Stimulated activated CD4-positive, alpha-beta T cell treated with anti-CD3 and anti-CD28 coated beads, Interleukin-12 subunit alpha, Interleukin-12 subunit beta, amount 100 ng/mL, for 4 hours (primary cell): ENCODE measurements at places on chromosomes 3 and 15.

DNA sequence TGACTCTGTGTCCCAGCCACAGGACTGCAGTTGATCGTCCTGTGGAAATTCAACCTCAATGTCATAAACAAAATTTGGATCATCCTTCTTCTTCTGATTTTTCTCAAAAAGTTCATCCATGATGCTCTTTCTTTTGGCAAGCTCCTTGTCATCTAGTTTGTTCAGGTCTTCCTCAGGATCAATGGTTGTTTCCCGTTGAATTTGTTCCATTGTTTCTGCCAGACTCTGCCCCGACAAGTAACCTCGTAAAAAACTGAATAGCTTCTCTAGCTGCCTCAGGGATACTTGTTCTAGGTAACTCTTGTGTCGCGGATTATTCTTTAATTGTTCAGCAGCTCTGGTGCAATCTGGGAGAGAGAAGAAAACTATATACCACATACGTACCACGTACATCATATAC is 4.5 kb downstream of the CEP19 start:
- DNase-seq, result no peak

DNA sequence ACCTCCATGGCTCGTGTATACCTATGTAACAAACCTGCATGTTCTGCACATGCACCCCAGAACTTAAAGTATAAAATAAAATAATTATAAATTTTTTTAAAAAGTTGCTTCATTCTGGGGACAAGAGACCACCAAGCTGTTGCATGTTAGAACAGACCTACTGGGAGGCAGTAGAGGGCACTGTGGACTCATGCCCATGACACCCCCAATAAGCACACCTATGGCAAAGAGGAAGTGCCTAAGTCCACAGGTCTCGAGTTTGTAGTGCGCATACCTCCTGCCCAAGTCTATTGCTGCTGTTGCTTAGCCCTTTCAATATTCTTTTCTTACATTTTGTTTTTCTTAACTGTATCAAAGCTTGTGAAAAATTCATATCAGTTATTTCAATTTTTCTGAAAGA is 267.9 kb upstream of the THBS1 start:
- no peak for DNase-seq

- no peak for DNase-seq
These were observed 59.3 kb downstream of the MCF2L2 start for GRCh38 chr3:183369117-183369516.

DNA sequence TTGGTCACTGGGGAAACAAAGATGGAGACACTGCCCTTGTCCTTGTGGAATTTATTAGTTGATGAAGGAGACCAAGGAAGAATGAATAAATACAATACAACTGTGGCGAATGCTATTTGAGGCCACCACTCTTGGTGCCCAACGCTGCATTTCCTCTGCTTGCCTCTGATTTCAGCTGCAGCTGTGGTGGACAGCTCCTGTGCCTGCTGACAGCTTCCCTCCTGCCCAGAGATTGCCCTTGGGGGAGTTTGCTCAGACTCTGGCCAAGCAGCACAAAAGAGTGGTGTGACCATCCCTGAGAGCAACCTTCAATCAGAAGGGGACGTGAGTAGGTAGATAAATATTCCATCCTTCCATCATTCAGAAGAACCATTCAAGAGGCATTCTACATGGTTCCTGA is 64.6 kb upstream of the FHIT start:
- DNase-seq, result no peak

- DNase-seq, result no peak
These were observed 1345.6 kb downstream of the NSUN3 start for GRCh38 chr3:95408464-95408862.
